Tongue (tissue), 3 donors: ENCODE measurements at places on chromosomes 1 and 21. TPM values are rescaled to one million over a fixed set of nuclear protein-coding genes. Genes with fewer than 3 reads are reported as not detected.
A peak's percentile ranks its signal among the peaks of the same experiment; 100 is the strongest.

DNA sequence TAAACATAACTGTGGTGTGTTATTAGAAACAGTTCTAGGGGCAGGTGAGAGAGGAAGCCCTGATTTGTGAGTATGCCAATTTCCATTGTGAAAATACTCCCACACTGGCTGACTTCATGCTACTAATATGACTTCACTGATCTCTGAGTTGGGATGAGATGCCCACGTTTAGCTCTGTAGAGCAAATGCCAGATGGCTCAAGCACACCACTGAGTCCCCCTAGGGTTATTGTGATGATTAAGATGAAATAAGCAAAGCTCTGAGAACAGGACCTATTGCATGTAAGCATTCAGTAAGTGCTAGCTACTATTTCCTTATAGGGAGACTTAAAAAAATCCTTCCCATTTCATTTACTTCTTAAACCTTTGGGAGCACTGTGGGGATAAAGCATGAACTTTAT lies 117.6 kb downstream of the CENPF start:
- DNase-seq: no peak

GRCh38 chr1:20792196-20792595 lies 5.1 kb upstream of the HP1BP3 start:
- DNase-seq: peak; percentile 53

GRCh38 chr1:232440325-232441035 lies 189.5 kb downstream of the SIPA1L2 start:
- DNase-seq: no peak

Gene AGT
- 21.8 TPM for total RNA-seq

Gene KCNQ4
- total RNA-seq: 9.0 TPM
